ENCODE measurements at places on chromosomes 4 and X. TPM values are rescaled to one million over a fixed set of nuclear protein-coding genes. Genes with fewer than 3 reads are reported as not detected.

Gene EXOC1L
- not detected for total RNA-seq

Gene ARAF
- 53.9 TPM for total RNA-seq

Gene GPM6B
- 9.0 TPM for total RNA-seq

Gene TMPRSS11A
- not detected for total RNA-seq

Gene NSUN7
- 1.9 TPM for total RNA-seq

Gene ABCG2
- 1.0 TPM for total RNA-seq

Gene SOWAHB
- not detected for total RNA-seq

Gene NAT8L
- total RNA-seq, result 3.0 TPM

Gene GAGE12H
- total RNA-seq, result not detected

Gene NDUFC1
- 118 TPM for total RNA-seq

Gene SPANXA1
- total RNA-seq, result not detected

Gene CCDC110
- 3.9 TPM for total RNA-seq

Gene CTAG1A
- total RNA-seq, result not detected

Gene SMAD1
- total RNA-seq, result 13.9 TPM

Gene RGN
- total RNA-seq, result 7.3 TPM

Gene FOXO4
- total RNA-seq, result 12.4 TPM

Gene CRMP1
- total RNA-seq, result 1.1 TPM

Gene ODAM
- not detected for total RNA-seq

Gene MUC7
- total RNA-seq, result not detected

Gene DKK2
- 1.8 TPM for total RNA-seq

Gene TAF9B
- total RNA-seq, result 36.6 TPM

Gene TMPRSS11B
- not detected for total RNA-seq

Gene PDE5A
- 14.7 TPM for total RNA-seq

Gene RPGR
- 11.0 TPM for total RNA-seq

Gene PSAPL1
- not detected for total RNA-seq

Gene ASB5
- total RNA-seq, result 0.90 TPM

Gene INPP4B
- total RNA-seq, result 15.3 TPM

Gene TRAM1L1
- 0.41 TPM for total RNA-seq

Gene PDCL2
- not detected for total RNA-seq

Gene CYLC1
- not detected for total RNA-seq

Gene L1CAM
- total RNA-seq, result 6.3 TPM

Gene SMS
- total RNA-seq, result 40.3 TPM

Gene GUCY1A1
- total RNA-seq, result 35.5 TPM

Gene XPNPEP2
- total RNA-seq, result 2.0 TPM

Gene RAP1GDS1
- 7.8 TPM for total RNA-seq

Gene PDZD11
- 30.2 TPM for total RNA-seq

Gene VEGFC
- total RNA-seq, result 6.4 TPM

Gene IL15
- total RNA-seq, result 4.2 TPM

Gene TLL1
- 4.4 TPM for total RNA-seq

Gene OPRPN
- total RNA-seq, result not detected

Gene AKAP4
- not detected for total RNA-seq

Gene YY2
- total RNA-seq, result 0.63 TPM

Gene SMIM10
- 4.9 TPM for total RNA-seq

Gene RAB40AL
- total RNA-seq, result not detected
